Activated naive CD4-positive, alpha-beta T cell (primary cell): ENCODE measurements at places on chromosomes 5 and 9.

DNA sequence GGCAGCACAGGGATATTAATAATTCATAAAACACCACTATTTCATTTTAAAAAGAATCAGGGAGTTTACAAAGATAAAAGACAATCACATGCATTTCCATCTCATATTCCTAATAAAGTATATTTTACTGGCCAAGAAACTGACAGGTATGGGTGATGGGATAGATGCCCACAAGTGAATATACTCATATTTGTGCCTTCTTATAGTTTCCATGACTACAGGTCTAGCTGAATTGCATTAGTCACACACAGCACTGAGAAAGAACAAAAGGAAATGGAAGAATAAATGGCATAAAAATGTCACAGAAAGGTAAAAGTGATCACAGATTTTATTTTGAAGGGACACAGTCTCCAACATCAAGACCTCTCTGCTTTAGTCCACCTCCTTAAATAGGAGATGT, 193.5 kb downstream of the PLK2 start:
- DNase-seq, result no peak

DNA sequence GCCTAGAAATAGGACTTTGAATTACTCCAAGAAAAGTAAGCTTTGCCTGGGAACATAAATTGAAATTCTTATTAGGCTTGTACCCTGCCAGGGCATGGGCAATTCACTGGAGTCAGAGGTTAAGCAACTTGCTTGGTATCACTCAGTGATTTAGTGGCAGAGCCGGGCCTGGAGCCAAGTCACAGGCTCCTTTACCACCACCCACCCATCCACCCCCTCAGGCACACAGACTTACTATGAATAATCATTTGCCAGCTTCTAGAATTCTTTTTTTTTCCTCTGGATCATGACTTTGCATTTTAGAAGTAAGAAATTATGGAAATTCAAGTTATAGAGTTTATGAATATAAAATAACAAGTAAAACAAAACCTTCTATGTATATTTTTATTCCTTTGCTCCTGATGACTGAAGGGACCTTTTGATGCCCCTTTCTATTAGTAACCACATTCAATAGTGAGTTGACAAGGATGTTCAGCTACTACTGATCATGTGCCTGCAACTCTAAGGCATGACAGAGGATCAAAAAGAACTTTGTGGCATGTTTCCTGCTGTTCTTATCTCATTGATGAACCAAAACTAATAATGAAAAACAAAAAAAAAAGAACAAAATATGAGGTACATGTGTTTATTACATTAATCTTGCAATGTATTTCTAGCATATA, 614.7 kb downstream of the TLR4 start:
- no peak for DNase-seq

- no peak for DNase-seq
Observed at GRCh38 chr9:114656301-114656700, 1.3 kb downstream of the TEX53 start.

GRCh38 chr5:173317852-173318251, 10.4 kb downstream of the STC2 start:
- DNase-seq, result no peak

DNA sequence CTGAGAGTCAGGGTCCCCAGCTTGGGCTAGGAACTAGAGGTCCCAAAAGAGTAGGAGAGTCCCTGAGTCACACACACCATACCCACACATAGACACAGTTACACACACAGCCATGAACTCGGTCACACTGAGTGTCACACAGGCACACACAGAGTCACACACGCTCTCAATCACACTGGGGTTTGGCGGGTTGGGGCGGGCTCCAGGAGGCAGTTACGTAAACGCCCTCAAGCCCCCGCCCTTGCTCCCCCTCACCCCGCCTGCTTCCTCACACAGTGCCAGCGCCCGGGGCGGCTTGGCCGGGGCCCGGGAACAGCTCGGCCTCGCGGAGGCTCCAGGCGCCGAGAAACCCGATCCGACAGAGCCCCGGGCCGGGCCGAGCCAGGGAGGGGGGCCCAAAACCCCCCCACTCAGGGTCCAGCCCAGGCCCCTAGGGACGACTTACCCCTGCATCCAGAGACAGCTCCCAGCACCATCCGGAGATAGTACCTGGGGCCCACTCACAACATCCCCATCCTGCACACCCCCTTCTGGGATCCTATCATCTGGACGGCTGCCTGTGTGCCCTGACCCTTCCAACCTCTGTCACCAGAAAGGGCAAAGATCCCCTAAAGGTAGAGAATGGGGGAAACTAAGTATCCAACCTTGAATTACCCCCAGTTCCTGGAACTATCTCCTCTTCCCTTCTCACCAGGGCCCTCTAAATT, 3.5 kb upstream of the CNTFR start:
- DNase-seq, result no peak

GRCh38 chr5:103669615-103670014, 107.0 kb upstream of the NUDT12 start:
- no peak for DNase-seq

DNA sequence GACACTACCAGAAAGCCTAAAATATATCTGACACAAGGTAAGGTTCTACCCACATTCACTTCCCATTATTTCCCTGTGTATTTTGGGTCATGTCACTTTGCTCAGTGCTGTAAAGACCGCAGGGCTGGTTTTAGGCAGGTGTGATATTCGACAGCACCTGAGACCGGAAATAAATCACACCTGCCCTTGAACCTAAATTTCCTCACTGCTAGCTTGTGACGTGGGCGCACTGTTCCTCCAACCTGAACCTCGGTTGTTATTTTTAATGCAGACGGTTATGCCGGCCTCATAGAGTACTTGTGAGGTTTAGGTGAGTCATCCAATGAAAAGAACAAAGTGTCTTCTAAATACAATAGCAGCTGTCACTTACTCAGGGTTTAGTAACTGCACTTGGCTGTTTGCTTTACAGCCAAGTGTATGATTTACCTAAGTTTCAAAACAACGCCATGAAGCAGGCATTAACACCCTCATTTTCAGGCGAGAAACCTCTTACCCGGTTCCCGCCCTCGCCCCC, 20.7 kb upstream of the ZNF782 start:
- no peak for DNase-seq

DNA sequence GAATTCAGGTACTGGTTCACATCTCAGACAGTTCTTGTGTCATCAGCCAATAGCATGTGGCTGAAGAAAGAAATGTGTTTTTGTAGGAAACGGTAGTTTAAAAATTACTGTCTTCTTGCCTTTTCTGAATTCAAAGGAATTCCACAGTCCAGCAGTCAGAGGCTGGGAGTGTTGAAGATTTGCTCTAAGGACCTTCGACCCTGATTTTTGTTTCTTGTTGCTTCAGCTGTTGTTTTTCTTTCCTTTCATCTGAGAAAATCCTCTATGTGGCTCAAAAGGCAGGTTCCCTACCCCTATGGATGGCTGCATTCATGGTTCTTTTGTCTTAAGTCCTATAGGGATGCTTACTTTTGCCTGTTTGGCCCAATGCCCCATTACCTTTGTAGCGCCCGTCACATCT, 304.9 kb downstream of the TMEM167A start:
- DNase-seq, result no peak
